T-helper 9 cell (primary cell): ENCODE measurements at places on chromosomes 2 and 18.

GRCh38 chr2:46544581-46544980, 65.2 kb downstream of the TMEM247 start:
- DNase-seq, result no peak

- no peak for DNase-seq
Observed at GRCh38 chr2:37792366-37792765, 120.9 kb upstream of the CDC42EP3 start.

GRCh38 chr18:53698907-53699306, 525.6 kb downstream of the MBD2 start:
- no peak for DNase-seq

- peak; percentile 77 for DNase-seq
Observed at GRCh38 chr2:98731041-98731893, at the start of gene MGAT4A. MGAT4A (minus strand) TSS chr2:98731132; CDS start chr2:98726332, 4,800 bp downstream.

DNA sequence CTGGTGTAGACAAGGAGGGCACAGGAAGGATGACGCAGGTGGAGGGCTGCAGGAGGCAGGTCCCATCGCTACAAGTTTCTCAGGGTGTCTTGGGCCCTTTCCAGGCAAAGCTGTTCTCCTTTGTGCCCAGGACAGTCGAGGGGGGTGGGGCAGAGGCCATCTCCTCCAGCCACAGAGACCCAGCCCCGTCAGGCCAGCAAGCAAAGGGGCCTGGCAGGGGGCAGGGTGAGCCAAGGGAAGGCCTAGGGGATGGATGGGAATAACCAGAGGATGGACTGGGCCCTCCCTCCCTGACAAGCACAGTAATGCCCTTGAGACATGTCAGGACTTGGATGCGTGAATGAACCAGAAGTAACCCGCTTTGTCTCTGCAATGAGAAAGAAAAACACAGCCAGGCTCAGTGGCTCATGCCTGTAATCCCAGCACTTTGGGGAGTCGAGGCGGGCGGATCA, 6.3 kb downstream of the TCF23 start:
- no peak for DNase-seq

GRCh38 chr2:47777277-47777937, 5.5 kb upstream of the MSH6 start:
- no peak for DNase-seq

GRCh38 chr2:52659546-52659945, 1108.1 kb upstream of the CHAC2 start:
- no peak for DNase-seq

DNA sequence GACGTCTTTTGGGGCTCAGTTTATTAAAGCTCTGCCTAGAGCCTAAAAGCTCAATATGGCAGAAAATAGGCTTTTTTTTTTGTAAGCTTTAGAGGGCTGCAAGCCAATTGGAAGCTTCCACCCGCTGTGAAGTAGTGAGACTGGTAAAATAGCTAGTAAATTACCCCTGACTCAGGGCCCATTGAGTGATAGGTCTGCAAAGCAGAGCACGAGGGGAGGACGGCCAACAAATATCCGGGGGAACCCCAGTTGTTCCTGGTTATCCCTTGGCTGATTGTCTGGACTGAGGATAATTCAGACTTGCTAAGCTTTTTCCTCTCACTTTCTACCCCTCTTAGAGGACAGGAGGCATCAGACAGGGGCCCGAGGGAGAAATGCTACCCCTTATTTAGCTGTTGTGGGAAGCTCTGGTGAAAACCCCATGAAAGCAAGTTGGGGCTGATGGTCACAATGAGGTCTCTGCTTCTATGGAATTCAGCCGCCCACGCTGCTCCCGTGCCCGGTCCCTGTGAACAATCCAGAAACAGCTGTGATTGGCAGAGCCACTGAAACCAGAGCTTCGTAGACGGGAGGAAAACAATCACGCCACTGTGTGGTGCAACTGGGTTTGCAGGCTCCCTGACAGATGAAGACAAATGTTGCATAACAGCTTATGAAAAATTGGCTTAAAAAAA, 141.9 kb upstream of the LGALSL start:
- no peak for DNase-seq

- DNase-seq, result no peak
Observed at GRCh38 chr2:218262237-218262600, 1.4 kb downstream of the GPBAR1 start.

GRCh38 chr18:46437061-46437460, 220.0 kb downstream of the LOXHD1 start:
- DNase-seq, result no peak

- DNase-seq, result no peak
Observed at GRCh38 chr2:56707218-56707617, 523.4 kb downstream of the CCDC85A start.

- no peak for DNase-seq
Observed at GRCh38 chr2:176395273-176395854, 126.1 kb downstream of the MTX2 start.

- no peak for DNase-seq
Observed at GRCh38 chr2:179049546-179050311, at the start of gene CCDC141. CCDC141 (minus strand) TSS chr2:179050137; CDS start chr2:179049941, 196 bp downstream.

DNA sequence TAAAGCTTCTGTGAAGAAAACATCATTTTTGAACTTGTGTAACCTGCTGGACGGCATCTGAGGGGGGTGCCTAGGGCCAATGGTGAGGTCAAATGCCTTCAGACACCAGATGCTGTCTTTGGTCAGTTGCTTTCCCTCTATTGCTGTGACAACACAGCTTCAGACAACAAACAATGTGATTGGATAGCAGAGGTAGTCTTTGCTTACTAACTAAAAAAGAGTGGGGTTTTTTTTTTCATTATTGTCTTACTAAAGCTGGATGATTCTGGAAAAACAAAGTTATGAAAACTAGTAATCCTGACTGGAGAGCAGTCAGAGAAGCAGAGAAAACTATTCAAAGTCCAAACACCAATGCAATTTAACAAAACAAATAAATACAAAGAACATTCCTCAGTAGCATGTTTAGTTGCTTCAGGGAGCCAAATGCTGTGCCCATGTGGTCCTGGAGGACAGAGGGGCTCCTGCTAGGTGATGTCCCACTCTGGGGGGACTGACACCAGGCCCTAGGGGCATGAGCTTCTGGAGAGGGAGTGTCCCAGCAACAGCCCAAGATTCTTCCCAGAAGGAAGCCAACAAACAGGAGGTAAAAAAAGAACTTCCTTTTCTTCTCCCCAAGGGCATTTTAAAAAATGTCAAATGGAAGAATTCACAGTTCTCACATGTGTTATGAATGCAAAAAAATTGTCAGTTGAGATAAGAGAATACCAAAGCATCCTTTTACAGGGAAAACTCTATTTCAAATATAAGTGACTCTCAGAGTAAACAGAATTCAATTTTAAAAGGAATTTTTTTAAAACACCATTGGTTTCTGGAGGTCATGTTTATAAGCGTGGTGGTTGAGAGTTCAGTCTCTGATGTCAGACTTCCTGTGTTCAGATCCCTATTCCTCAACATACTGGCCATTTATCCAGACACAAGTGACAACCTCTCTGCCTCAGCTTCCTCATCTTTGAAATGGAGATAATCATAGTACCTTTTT, 181.1 kb upstream of the PGAP1 start:
- DNase-seq, result no peak

- DNase-seq, result no peak
Observed at GRCh38 chr2:232142502-232142901, 181.0 kb downstream of the DIS3L2 start.

- DNase-seq, result no peak
Observed at GRCh38 chr2:192885569-192886160, 690.9 kb upstream of the TMEFF2 start.

DNA sequence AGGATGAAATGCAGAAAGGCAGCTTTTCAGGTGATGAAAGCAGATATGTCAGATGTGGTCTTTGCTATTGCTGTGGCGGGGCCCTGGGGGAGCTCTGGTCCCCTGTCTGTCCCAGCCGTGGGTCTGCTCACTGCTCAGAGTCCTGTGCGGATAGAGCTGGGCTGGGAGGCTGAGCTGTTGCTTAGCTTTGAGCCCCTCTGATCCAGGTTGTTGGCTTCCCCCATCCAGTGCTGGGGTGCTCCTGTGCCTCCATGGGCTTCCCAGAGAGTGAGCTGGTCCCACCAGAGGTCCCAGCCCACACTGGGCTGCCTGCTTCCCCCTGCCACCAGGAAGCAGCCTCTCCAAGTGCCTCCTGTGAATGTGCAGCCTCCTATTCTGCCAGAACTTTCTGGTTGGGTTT, 55.4 kb downstream of the SH3RF3 start:
- DNase-seq, result no peak

- no peak for DNase-seq
Observed at GRCh38 chr18:36321658-36322407, 24.3 kb downstream of the FHOD3 start.

DNA sequence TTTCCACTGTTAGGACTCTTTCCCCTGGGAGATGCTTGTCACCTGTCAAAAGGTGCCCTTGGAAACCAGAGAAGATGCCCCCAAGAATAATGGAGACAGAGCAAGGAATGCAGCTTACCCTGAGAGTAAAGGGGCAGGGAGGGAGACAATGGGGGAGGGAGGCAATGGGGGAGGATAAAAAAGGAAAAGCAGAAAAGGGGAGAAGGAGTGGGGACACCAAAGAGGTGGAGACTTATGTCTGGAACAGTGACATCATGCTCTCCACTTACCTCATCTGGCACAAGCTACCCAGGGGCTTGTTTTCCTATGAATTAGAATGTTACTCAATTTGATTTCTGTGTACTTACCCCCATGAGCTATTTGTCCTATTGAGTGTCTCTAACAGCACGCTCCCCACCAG, 67.9 kb downstream of the MRO start:
- DNase-seq, result no peak

DNA sequence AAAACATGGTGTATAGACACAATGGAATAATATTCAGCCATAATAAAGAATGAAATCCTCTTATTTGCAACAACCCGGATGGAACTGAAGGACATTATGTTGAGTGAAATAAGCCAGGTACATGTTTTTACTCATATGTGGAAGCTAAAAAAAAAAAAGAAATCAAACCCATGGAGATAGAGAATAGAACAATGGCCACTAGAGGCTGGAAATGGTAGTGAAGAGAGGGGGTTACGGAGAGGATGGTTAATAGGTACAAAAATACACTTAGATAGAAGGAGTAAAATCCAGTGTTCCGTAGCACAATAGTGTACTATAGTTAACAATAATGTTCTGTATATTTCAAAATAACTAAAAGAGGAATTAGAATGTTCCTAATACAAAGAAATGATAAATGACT, 12.8 kb upstream of the KIAA2012 start:
- no peak for DNase-seq

- no peak for DNase-seq
Observed at GRCh38 chr2:77155511-77155910, 366.7 kb downstream of the LRRTM4 start.

GRCh38 chr2:96727431-96727830, 12.4 kb downstream of the LMAN2L start:
- DNase-seq, result no peak
